ENCODE measurements at places on chromosomes 7 and 10. TPM values are rescaled to one million over a fixed set of nuclear protein-coding genes. Genes with fewer than 3 reads are reported as not detected.
A peak's percentile ranks its signal among the peaks of the same experiment; 100 is the strongest.

MOGAT3 gene
- total RNA-seq: not detected

DGKB gene
- not detected for total RNA-seq

GRCh38 chr10:1559761-1560160, 177.6 kb downstream of the ADARB2 start:
- DNase-seq: no peak
- no peak overlapping the region for H3K4me3 ChIP-seq

- no peaks in the 10 kb centered on the region for H3K27me3 ChIP-seq
- H3K4me1 ChIP-seq: peaks cover 10% of the 10 kb centered on the region
- H3K27ac ChIP-seq: peak overlapping the region; percentile 2
- DNase-seq: no peak
- no peaks in the 10 kb centered on the region for H3K36me3 ChIP-seq
Measured at GRCh38 chr10:73937333-73938043, 26.6 kb downstream of the PLAU start.
